Activated CD4-positive, alpha-beta T cell treated with anti-CD3 and anti-CD28 coated beads for 48 hours (primary cell): ENCODE measurements at places on chromosomes 3 and 15.

DNA sequence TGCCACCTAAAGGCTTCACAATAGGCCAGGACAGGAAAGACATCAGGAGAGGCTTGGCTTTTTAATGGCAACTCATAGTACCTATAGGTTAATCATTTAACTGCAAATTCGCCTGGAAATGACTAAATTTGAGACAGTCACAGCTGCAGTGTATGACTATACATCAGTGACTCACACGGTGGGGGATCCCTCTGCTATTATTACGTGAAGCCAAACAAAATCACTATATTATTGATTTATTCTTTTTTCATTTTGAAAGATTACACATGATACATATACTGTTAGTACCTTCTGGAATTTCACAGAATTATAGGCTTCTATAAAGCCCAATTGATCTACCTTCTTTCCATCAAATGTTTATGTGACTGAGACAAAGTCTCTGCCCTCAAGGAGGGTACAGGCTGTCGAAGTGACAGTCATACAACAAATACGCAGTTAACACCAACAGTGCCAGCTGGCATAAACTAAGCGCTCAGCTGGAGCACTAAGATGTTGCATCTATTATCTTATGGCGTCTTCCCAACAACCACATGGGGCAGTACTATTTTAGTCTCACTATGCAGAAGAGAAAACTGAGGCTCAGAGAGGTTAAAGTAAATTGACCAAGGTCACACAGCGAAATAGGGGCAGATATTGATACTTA lies 82.0 kb upstream of the LMOD3 start:
- peak; percentile 76 for DNase-seq

- no peak for DNase-seq
These were observed at the start of gene TNFAIP8L3 for GRCh38 chr15:51094606-51095569. Gene TNFAIP8L3 (minus strand): TSS chr15:51094906. CDS start chr15:51094595, 311 bp downstream.

GRCh38 chr15:91465696-91466095 lies 365.6 kb downstream of the SV2B start:
- DNase-seq = no peak

- no peak for DNase-seq
These were observed 521.4 kb downstream of the ZNF385D start for GRCh38 chr3:21229426-21230135.

DNA sequence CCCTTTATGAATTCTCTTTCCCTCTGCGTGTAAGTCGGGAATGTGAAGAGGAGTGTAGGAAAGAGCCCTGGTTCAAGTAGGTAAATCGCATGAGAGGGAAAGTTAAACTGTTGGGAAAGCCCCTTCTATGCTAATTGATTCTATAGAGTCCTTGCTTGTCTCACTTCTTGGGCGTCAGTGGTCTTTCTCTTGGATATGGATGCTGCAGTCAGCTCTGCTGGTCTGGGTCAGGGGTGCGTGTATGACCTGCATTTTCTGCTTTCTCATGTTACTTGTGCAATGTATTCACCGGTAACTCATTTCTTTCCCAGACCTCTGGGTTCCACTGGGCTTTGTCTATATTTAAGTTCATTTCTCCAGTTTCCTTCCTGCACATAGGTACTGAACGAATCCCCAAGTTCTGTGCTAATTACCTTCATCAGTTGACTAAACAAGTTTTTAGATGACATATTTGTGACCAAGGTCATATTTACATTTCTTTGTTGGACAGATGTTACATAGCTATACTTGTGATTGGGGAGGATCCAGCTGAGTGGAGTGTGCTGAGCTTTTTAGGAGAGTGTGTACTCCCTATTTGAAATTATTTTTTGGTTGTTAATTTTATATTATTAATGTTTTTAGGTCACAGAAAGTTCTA lies 1.4 kb downstream of the SETD5 start:
- peak; percentile 30 for DNase-seq

DNA sequence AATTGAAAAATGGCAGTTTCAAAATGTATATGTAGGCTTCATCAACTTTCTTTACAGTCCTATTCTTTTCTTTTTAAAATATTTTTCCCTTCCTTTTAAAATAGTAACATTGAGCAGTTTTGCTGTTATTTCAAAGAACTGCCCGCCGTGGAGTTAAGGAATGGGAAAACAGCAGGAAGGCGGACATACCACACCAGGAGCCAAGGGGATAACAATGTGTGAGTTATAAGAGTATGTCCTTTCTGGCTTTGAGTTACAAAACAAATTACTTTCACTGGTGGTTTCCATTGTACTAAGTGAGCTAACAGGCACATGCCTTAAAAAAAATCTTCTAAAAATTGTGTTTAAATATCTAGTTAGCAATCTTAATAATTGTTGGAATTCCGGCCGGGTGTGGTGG lies 37.4 kb upstream of the FBXL22 start:
- no peak for DNase-seq

DNA sequence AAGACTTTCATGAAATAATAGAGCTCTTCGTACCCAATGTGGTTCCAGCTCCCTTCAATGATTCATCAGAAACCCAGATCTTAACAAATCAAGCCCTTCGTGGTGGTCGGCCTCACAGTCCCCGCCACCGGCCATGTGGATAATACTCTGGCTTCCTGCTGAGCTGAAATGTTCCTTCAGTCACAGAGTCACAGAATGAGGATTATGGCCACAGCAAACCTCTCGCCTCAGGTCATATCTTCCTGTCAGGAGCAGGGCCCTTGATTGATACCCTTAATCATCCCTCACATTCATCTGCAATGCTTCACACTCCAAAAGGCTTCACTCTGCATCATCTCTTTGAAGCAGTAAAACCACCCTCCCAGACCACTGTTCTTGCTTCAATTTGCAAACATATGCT lies 452.6 kb downstream of the OCA2 start:
- DNase-seq = no peak

DNA sequence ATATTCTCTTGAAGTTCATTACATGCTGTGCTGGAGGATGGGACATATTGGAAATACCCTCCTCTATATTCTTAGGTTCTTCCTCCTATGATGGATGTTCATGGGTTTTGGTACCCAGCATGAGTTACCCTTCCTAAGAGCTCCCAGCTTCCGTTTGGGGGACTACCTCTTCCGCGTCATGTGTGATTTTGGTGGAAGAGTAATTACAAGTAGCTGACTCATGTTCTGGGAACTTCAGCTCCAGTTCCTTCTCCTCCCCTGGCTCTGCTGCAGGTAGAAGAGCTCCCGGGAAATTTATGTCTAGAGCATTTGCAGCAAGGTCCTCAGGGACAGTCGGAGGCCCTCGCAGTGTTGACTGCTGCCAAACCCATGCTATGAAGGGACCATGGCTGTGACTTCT lies 208.8 kb upstream of the IL12A start:
- DNase-seq = no peak

DNA sequence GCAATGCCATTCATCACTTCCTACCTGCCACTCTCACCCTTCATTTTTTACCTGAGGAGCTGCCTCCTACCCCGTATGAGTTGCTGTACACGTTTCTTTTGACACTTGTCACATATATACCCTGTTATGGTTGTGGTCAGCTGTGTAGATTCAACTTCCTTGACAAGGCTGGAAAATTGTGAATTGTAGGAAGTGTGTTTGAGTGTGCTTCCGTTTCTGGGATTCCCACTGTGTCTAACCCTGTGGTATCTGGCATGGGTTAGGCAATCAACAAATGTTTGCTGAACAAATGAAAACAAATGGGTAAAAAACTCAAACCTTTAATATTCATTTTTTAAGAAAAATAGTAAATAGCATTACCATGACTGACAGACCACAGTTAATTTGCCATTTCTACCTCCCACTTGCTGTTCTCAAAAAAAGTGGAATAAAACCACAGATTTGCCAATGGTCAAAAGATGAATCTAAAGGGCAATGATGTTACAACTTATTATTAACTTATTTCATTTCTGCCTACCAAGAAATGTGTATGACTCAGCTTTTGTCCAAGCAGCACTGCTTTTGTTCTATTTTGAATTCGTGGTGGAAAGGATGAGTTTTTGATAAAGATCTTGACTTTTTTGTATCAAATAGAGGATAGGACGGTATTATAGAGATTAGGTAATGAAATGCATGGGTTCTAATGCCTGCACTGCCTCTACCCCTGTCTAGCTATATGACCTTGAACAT lies 404.6 kb downstream of the LPP start:
- no peak for DNase-seq

DNA sequence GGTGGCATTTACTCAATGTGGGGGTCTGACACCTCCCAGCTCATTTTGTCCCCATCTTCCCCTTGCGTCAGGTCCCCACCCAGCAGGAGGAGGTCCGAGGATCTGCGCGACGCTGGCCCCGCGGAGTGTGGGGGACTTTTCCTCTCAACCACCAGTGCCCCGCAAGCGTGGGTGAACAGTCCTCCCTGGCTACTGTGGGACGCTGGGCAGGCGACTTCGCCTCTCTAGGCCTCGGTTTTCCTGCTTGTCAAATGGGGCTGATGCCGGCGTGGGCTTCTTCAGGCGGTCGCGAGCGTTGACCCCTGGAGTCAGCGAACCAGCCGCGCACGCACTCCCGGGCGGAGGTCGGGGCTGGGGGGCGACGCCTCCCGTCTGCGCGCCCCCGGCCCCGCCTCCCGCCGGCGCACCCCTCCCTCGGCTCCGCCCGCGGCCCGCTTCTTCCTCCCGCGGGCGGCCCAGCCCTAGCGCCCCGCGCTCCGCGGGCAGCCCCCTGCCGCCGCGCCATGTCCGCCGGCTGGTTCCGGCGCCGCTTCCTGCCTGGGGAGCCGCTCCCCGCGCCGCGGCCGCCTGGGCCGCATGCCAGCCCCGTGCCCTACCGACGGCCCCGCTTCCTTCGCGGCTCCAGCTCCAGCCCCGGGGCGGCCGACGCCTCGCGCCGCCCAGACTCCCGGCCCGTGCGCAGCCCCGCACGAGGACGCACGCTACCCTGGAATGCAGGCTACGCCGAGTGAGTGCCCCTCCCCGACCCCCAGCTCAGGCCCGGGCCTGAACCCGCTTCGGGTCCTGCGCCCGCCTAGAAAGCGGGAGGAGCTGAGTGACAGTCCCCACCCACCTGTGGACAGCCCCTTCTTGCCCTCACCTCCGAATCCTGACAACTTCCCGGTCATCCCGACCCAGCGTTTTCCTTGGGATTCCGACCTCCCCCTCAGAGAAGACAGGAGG lies at the start of gene PPM1M:
Gene PPM1M, plus strand, starts transcription at position 438 of the 942 bp plus-strand sequence. Its CDS starts 66 bp downstream, at position 504.
- DNase-seq = peak; percentile 58

- no peak for DNase-seq
These were observed 84.3 kb downstream of the CHST2 start for GRCh38 chr3:143203848-143204247.

DNA sequence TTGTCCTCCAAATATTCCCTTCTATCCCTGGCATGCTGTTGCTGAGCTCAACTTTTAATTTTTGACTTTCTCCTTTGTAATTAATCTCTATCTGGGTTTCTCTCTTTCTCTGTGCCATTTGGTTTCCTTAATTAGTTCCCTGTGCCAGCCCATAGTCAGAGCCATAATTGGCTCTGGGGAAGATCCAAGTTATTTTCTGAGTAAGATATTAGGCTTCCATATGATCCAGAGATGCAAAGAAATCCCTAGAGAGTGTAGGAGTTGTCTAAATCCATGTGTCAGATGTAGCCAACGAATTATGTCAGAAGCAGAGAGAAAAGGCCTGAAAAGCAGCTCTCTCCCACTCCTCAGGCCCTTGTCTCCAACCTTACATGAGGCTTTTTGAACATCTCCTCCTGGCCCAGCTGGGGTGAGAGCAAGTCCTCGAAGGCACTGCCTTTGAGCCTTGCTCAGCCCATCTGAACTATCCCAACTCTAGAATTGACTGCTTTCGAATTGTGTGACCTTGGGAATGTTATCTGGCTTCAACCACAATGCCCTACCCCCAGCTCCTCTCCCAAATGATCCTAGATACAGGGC lies 46.4 kb downstream of the MOBP start:
- DNase-seq = no peak

GRCh38 chr15:31145271-31145911 lies 43.9 kb upstream of the TRPM1 start:
- DNase-seq = no peak

DNA sequence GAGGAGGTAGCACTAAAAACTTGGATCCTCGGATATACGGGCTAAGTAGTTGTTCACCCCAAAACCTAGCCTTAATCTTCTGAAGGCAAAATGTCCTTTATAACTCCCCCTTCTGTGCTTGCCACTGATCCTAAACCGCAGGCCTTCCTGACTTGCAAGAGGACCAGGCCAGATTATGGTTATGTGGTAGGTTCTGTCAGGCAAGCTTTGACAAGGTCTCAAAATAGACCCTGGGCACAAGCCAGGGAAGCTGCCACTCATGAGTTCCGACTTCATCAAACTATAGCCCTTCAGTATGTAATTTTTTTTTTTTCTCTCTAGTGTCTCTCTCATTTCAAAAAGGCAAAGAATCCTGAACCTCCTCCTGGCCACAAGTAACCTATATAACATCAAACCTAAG lies 3.2 kb downstream of the LRRFIP2 start:
- DNase-seq = no peak

DNA sequence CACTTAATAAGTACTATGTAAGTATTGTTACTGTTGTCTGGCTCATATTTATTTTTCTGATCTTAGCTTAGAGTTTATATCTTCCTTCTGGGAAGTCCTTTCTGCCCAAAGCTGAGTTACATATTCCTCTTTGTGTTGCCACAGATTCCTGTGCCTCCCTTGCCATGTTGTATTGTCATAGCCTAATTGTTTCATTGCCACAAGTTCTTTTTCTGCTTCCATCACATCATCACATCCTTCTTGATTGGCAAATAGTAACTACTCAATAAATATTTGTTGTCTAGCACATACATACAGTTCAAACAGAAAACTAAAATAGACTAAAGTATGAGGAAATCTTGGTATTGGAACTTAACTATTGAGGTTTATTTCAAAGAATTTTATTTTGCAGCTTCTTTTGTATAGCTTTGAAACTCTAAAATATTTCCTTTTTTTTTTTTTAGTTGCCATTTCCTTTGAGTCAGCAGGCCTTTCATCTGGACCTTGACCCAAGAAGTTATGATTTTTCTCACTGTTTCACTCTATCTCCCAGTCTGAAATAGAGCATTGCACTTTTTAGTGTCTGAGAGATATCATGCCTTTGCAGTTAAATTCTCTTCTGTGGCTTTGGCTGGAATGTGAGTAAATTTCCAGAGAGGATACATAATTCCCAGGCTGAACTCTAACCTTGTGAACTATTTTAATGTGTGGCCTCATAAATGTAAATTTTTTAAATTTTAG lies 98.2 kb downstream of the ZNF609 start:
- DNase-seq = no peak

GRCh38 chr3:115859002-115859807 lies 235.9 kb downstream of the GAP43 start:
- DNase-seq = no peak

- DNase-seq = no peak
These were observed 11.9 kb downstream of the ZNF660 start for GRCh38 chr3:44596621-44597020.

DNA sequence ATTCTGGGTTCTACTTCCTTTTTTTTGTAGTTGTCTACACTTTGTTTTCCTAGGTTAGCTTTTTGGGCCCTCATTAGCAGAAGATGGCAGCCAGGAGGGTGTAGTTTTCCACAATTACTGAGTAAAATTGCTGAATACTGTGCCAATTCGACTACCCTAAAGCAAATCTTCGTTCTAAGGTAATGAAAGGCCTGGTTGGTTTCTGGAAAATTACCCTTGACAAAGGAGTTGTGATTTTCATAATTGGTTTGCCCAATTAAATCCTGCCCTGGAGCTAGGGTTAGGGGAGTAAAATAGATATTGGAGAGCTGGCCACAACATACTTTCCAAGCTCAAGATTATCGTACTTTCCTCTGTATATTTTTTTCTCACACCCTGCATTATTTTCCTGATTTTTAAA lies 293.0 kb downstream of the OXSM start:
- no peak for DNase-seq
